Activated CD4-positive, alpha-beta T cell treated with anti-CD3 and anti-CD28 coated beads for 4 hours (primary cell): ENCODE measurements at places on chromosomes 11 and 22.

- DNase-seq: no peak
Observed at GRCh38 chr11:54979375-54979774, 272.7 kb downstream of the OR4A5 start.

GRCh38 chr11:128305588-128305987, 281.8 kb downstream of the ETS1 start:
- no peak for DNase-seq

GRCh38 chr22:19506212-19506611, 18.0 kb downstream of the CLDN5 start:
- no peak for DNase-seq

DNA sequence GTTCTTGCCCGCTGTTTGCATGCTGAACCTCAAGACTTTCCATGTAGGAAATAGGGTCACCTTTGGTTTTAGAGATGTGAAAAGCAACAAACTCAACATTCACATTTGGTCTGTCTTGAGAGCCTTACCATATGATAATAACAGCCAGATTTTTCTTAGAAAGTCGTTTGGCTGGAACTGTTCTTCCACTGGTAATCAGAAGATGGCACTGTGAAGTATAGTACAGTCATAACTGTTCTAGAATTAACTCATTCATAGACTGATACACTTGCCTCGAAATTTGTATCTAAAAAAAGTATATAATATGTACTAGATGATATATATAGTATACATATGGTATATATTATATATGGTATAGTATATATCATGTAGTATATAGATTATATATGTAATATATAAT, 12.3 kb downstream of the LUZP2 start:
- no peak for DNase-seq

- DNase-seq: no peak
Observed at GRCh38 chr22:47335460-47335859, 573.0 kb downstream of the TBC1D22A start.

GRCh38 chr11:125146232-125146631, 18.3 kb upstream of the PKNOX2 start:
- no peak for DNase-seq

DNA sequence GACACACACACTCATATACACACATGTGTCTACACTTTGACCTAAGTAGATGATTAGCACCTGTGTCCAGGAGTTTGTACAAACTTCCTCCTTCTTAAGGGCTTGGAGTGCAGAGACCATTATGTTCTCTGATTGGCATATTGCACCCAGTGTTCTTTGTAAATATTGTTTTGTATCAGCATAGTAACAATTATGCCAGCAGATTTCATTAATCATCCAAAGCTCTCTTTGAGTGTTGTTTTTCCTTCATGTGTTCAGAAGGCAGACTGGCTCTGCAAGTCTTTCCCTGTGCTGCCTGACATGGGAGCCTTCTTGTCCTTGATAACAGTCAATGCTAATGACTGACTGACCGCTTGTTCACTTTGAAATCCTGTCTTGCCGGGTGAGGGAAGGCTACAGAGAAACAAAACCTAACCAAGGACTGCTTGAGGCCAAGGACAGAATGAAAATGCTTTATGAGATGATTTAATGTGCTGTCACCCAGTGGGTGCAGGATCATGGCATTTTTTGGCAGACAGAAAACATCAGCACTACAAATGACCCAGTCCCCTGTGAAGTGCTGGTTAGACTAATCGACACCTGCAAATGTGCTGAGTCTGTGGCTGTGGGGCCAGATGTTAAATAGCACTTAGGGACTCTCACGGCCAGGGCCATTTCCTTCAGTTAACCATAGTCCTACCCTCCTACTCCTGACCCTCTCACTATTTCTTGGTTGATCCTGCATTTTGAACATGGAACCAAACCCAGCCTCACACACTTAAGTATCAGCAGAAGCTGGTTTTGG, 6.6 kb upstream of the BARX2 start:
- no peak for DNase-seq

DNA sequence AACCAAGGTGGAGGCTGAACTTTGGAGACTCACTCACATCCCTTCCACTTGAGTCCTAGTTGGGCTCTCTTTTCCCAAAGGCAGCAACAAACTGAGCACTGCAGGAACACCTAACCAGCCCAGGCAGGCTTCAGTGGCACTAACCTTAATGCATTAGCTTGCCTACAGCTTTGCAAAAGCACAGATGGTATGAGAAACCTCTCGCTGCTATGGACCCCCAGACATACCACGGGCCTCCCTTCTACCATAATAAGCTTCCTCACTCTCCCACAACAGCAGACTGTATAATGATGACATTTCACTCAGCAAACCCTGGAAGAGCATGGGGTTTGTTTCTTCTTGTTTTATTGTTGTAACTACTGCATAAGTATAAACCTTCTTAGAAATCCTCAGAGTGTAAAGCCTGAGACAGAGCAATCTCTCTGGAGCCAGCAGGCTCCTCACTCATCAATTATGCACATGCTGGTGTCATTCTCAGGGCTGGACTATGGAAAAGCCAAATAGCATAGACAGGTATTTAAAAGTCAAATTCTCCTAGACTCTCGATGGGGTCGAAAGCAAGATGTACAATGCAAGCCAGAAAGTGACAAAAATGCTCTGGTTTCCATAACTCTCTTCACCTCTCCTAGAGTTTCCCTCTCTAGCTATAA, 167.6 kb downstream of the NXPE2 start:
- DNase-seq: no peak

GRCh38 chr22:36910461-36910860, 3.0 kb upstream of the CSF2RB start:
- no peak for DNase-seq

DNA sequence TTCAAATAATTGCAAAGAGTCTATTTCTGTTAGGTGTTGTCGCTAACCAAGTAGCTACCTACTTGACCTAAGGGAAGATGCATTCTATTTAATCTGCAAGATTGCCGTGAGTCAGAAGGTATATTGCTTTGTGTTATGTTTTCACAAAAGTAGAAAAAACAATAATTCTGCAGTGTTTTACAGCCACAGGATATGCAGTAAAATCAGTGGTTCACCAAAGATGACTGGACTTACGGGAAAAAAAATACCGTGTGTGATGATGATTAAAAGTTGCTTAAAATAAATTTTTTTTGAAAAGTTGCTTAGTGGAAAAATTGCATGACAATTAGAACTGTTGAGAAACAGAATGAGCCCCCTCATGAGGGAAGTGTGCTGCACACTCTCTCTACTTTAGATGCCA, 209.1 kb downstream of the DDX10 start:
- DNase-seq: no peak

- no peak for DNase-seq
Observed at GRCh38 chr22:46413725-46414379, 78.3 kb downstream of the TRMU start.

- peak; percentile 72 for DNase-seq
Observed at GRCh38 chr11:58577555-58578135, 1.2 kb upstream of the ZFP91 start.

- DNase-seq: no peak
Observed at GRCh38 chr11:10017911-10018310, 276.1 kb downstream of the SBF2 start.

DNA sequence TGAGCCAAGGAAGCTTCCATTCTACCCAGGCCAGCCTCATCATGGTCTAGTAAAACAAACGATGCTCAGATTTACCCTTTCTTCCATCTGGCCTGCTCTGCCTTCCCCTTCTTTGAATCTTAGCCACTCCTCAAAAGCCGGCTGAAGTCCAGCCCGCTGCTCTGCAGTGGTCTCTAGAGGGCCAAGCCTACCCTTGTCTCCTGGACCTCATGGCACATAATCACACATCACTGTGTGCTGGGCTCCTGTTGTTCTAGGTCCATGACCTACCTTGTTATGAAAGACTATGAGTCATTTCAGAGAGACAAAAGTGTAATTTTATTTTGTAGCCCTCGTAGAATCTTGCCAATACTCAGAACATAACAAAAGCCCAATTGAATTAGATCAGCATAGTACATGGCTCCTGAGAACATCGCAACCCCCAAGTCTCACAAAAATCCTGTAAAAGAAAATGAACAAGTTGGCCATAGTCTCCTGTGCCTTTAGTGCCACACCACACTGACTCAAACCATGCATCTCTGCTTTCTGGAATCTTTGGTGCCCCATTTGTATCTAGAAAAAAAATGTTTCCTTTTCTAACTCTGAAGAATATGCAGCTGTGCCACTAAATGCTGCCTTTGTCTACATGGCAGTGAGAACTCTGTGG, 192.7 kb downstream of the OPCML start:
- no peak for DNase-seq

- DNase-seq: no peak
Observed at GRCh38 chr11:46387919-46388618, 3.5 kb downstream of the CHRM4 start.

DNA sequence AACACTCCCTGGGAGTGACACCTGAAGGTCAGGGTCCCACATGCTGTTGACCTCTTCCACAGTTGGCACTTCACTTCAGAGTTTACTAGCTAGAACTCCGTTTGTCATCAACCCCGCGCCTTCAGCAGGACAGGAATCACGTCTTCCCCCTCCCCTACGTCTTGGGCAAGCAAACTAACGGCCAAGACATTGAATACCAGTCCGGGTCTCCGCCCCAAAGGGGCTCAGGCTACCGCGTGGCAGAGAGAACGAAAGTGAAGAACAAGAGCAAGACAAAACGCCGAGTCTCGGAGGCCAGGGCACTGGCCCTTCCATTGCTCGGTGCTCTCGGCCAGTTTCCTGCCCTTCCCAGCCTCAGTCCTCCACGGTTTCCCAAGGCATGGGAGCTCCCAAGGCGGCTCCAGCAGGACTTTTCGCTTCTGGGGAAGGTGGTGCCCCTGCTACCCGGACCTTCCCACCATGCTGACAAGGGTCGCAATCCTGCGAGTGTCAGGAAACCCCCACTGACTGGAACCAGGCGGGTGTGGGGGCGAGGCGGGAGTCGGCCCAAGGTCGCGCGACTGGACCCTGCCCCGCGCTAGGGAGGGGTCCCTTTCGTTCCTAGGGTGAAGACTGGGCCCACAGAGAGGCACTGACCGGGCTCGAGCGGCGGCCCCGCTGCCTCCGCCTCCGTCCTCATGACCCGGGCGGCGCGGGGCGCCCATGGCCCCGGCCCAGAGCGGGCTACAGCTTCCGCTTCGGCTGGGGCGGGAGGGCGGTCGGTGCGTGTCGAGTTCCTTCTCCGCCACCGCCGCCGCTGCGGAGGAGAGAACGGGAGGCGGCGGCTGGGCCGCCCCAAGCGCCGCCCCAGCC, at the start of gene GUCD1:
Gene GUCD1 (minus strand): TSS at position 826 of the 852 bp plus-strand sequence. CDS start 147 bp downstream, at position 679.
- DNase-seq: peak; percentile 24

GRCh38 chr11:12274056-12274455, 103.3 kb upstream of the PARVA start:
- DNase-seq: no peak

GRCh38 chr11:110507328-110507727, 77.6 kb downstream of the FDX1 start:
- no peak for DNase-seq

DNA sequence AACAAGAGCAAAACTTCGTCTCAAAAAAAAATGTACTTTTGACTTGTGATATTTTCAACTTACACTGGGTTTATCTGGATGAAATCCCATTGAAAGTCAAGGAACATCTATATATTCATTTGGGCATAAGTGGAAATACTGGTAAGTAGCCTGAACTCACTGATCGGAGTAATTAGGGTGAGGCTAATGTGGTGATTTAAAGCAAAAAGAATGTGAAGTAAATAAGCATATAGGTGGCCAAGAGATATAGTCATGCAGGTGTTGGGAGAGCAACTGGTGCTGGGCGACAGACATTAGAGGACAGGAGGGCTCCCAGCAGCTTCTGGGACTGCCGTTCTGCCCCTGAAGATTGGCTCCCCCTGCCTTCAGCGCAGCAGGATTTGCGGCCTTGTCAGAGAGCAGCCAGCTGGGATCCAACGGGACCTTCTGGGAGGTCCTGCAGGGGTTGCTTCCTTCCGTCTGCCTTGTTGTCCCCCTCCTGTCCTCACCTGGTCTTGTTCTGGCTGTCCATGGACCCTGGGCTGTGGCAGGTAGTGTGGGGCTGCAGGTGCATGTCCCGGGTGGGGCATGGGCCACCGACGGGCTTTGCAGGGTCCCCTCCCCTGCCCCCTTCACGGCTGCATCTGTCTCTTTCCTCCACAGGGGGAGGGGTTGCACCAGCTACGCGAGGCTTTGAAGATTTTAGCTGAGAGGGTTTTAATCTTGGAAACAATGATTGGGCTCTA, 14.1 kb downstream of the RHBDD3 start:
- no peak for DNase-seq

DNA sequence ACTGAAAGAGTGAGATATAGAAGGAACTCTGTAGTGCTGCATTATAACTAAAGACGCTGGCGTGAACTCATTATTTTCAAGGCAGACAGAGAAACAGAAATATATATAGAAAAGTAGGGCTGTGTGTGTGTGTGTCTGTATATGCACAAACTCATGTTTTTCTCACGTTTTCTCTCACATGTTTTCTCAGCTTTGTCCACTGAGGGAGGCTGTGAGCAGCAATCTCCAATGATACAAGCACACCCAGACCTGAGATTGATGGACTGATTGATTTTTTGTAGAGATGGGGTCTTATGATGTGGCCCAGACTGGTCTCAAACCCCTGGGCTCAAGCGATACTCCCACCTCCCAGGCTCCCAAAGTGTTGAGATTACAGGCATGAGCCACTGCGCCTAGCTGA, 122.5 kb downstream of the SERGEF start:
- no peak for DNase-seq

- DNase-seq: no peak
Observed at GRCh38 chr22:27995801-27996528, 76.9 kb upstream of the PITPNB start.

DNA sequence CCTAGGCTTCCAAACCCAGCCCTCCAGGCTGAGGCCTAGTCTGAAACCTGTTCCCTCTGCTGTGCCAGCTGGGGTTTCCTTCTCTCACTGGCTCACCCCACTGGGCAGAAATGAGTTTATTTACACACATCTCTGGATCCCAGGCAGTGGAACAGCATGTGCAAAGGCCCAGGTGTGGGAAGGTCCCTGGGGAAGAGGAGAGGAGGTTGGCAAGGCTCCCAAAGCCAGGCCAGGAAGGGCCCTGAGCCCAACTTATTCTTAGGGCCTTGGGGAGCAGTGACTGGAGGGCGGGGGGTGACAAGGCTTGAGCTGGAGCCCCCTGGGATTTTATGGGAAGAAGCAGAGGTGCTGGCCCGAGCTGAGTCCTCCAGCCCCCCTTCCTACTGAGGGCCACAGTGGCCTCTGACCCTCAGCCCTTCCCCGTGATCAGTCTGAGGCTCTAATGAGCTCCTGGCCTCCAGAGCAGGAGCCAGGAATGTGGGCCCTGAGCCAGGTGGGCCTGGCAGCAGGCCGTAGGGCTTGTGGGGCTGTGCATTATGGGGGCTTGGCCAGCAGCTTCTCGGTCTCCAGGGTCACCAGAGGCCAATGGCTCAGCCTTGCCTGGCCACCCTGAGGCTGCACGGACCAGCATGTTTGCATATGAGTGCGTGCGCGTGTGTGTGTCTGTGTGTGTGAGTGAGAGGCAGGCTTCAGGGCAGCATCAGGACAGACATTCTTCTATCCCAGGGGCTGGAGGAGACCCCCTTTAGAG, 2.9 kb downstream of the MYO7A start:
- no peak for DNase-seq

- no peak for DNase-seq
Observed at GRCh38 chr11:85705800-85706199, 19.8 kb upstream of the CCDC89 start.
